ENCODE measurements at places on chromosomes 3 and 15.

DNA sequence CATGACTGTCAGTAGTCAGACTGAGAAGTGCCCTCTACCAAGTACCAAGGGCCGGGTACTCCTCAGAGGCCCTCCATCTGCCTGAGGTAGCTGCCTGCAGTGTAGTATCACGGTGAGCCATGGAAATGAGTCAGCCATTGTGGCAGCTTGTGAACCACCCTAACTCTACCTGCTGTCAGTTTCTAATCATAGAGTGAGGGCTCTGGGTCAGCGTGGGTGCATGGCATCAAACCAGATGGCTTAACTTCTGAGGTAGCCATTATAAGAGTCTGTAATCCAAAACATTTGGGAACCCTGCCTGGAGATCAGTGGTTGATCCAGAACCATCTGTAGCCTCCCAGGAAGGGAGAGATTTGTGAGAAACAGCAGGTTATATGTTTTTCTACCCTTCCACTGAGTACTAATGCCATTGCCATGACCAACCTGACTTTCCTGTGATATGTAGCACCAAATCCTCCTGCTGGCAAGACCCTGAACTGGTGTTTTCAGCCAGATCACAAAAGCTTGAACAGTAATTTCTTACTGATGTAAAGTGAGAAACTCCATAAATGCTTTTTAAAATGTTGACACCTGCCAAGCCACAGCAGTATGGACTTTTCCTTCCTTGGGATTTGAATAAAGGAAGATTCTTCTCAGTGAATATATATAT lies 38.9 kb downstream of the ABHD2 start:
- no peak for DNase-seq

DNA sequence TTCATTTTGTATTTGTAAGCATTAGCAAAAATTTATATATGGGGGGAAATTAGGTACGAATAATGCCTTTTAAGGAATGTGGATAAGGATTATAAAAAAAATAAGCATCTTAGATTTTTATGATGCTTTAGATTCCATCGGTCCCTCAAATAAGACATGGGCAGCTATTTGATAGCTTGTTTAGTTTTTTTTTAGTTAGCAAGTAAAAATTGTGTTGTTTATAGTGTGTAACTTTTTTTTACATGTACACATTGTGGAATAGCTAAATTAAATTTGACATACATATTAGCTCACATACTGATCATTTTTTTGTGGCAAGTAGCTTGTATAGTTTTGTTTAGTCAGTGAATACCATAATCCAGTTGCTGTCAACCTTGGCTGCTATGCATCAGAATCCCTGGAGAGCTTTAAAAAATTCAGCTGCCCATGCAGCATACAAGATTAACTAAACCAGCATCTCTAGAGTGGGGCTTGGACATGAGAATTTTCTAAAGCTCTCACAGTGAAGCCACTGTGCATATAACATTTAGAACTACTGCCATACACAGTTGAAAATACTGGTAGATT lies 53.9 kb downstream of the TMOD3 start:
- DNase-seq: peak; percentile 86

- DNase-seq: no peak
Observed at GRCh38 chr15:36271048-36271447, 308.4 kb upstream of the CDIN1 start.

DNA sequence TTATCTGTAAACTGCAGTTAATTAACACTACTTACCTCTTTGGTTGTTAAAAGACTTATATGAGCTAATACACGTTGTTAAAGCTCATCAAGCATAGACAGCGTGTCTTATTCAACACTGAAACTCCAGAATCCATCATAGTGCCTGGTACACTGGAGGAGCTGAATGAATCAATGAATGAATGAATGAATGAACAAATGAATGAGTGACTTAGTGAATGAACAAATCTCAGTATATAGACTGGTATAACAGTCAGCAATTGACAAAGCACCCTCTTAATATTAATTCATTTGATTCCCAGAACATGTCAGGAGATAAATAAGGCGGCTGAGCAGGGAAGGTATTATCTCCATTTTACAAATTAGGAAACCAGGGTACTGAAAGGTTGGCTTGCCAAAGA lies 7.1 kb downstream of the CASR start:
- DNase-seq: no peak

DNA sequence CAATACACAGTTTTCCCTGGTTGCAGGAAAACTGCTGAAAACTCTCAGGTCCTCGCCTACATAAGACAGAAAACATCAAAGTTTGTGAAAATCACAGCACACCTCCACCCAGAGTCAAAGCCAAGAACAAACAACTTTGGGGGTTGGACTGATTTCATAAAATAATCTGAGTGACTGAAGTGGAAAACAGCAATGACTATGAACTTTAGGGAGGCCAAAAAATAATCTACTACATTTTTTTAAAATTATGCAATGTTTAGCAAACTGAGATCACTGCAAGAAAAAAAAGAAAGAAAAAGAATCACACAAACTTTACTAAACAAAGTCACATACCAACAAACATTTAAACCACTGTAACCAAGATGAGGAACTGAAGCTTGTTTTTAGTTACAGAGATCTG lies 15.9 kb upstream of the FOXP1 start:
- no peak for DNase-seq

DNA sequence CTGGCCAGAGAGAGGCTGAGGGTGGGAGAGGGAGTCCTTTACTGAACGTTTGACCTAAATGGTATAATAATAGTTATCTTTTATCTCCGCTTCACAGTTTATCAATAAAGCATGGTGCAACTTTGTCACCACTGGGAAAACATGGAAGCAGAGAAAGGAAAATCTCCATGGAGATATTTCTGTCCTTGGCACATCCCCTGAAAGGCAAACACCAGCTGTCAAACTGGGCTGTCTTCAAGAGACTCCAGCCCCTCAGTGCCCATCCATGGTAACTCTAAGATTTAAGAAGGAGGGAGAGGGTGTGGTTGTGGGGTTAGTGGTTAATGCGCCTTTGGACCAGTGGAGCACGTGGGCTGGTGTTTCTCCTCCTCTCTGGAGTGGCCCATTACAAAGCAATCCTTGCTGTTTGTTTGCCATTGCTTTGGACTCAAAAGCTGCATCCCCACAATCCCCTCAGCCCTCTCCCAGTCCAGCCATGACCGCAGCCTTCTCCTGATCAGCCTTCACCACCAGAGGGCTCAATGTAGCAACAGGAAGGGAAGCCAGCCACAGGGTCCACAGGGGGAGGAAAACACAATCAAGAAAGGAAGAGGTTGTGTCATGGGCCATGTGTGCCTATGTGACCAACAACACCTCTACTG lies 38.2 kb upstream of the FAM174B start:
- no peak for DNase-seq

- DNase-seq: no peak
Observed at GRCh38 chr3:8345398-8345797, 156.2 kb upstream of the LMCD1 start.

- DNase-seq: peak; percentile 49
Observed at GRCh38 chr3:45677033-45677446, 12.2 kb upstream of the SACM1L start.

DNA sequence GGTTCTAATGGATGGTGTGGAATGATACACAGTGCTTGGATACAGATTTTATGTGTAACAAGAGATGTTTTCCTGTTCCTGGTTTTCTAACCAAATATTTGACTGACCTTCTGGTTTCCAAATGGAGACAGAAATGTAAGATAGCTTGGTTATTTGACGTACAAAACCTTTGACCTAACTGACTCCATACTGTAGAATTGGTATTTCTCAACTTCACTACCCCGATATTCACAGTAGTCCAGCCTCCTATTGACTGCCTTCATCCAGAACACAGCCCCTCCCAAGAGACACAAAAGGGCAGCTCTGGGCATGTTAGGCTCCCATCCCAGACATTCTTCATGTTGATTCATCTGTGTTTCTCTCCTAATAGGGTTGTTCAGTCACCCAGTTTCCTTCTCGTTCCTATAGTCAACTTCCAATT lies 33.4 kb downstream of the MYO1E start:
- DNase-seq: peak; percentile 31

GRCh38 chr15:59371458-59372351 lies 966 bp downstream of the MYO1E start:
- no peak for DNase-seq

DNA sequence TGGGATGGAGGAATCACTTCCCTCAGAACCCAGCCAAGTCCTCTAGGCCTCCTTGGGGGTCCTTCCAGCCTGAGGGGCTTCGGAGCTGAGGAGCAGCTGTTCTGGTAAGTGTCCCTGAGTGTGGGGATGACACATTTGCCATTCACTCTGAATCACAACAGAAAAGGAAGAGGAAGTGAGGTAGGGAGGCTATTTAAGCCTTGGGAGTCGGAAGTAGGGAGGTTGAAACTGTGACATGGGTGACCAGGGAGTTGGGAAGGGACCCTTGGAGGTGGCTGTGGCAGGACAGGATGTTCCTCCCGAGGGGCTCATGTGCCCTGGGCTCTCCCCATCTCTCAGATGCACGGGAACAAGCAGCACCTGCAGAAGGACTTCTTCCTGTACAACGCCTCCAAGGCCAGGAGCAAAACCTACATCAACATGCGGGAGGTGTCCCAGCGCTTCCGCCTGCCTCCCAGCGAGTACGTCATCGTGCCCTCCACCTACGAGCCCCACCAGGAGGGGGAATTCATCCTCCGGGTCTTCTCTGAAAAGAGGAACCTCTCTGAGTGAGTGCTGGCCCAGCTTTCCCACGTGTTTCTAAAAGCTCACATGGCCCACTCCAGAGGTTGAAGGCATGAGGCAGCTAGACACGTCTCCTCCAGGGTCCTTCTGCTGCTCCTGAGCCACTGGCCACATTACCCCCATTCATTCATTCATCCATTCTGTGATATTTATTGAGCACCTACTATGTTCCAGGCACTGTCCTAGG lies 43.3 kb downstream of the CAPN3 start:
- no peak for DNase-seq

DNA sequence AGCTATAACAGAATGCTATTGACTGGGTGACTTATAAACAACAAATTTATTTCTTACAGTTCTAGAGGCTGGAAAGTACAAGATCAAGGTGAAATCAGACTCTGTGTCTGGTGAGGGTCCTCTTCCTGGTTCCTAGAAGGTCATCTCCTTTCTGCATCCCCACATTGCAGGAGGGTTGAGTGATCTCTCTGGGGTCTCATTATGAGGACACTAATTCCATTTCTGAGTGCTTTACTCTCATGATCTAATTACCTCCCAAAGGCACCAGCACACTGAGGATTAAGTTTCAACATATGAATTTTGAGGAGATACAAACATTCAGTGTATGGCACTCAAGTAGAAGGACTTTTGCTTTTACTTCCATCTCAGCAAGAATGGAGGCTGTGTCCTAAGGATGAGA lies 534.1 kb upstream of the KCNMB2 start:
- DNase-seq: no peak

DNA sequence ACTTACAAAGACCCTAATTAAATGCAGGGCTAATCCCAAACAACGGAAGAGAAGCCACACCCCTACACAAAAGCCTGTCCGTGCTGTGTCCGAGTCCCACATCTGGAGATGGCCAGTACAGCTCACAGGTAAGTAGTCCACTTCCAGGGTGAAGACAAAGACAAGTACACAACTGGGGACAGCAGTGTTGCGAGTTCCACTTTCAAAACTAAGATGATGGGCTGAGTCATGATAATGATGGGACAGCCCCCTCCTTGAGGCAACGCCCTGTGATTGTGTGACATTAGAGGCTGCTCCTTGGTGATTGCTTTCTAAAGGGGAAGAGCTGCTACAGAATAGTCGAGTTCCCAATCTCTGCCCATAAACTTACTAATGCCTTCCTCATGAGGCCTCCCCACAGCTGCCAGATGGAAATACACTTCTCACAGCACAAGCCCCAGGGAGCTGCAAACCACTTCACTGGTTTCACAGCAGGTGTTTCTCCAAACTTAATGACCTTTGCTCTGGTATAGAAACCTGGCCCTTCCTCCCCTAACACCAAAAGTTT lies 27.6 kb downstream of the RFT1 start:
- no peak for DNase-seq

GRCh38 chr3:110932567-110932966 lies 139.0 kb upstream of the NECTIN3 start:
- no peak for DNase-seq

- no peak for DNase-seq
Observed at GRCh38 chr3:195112361-195112791, 158.6 kb downstream of the XXYLT1 start.

- no peak for DNase-seq
Observed at GRCh38 chr15:96325541-96326327, 4.8 kb upstream of the NR2F2 start.

DNA sequence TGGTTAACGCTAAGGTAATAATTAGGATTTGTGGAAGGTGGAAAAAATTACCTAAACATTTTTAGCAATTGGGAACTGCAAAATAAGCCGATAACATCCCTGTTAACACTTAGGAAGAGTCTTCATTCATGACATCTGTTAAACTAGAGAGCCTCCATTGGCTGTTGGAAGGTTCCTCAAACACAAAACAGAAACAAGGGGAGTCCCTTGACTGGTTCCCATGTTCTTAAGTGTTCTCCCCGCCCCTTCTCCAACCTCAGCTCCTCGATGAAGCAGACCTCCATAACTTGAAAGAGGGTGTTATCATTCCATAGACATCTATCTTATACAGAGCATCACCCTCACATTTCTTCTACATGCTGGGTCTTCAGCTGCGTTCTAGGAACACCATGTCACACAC lies 2.5 kb downstream of the SLC22A13 start:
- no peak for DNase-seq

DNA sequence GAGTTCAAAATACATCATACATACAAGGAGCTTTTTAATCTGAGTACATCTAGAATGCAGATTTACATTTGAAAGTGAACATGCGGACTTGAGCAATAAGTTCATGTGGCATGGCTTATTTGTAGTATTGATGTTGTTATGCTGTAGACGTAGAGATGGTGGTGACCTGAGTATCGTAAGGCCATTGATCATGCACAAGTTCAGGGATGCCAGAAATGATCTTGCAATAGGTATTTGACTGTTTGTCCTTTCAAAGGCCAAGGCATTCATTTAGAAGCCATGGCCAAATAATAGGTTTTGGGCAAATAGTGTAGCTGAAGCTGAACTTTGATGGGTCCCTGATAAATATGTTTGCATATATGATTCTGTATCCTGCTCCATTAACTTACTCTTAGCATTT lies 35.0 kb downstream of the ARNT2 start:
- no peak for DNase-seq

DNA sequence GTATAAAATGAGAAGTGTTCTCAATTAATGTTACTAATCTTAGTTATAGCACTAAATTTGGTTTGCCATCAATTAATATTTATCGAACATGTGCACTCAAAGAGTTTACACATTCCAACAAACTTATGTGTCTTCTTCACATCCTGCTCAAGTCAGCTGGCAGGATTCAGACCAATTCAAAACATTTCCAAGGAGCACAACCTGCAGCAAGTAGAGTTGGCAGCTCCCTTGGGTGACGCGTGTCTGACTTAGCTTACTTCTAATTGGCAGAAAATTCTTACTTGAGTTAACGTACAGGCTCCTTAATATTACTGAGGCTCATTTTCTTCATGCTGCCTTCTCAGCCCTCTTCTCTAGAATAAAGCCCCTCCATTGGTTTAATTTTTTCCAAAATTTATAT lies 110.4 kb upstream of the PFN2 start:
- DNase-seq: no peak

DNA sequence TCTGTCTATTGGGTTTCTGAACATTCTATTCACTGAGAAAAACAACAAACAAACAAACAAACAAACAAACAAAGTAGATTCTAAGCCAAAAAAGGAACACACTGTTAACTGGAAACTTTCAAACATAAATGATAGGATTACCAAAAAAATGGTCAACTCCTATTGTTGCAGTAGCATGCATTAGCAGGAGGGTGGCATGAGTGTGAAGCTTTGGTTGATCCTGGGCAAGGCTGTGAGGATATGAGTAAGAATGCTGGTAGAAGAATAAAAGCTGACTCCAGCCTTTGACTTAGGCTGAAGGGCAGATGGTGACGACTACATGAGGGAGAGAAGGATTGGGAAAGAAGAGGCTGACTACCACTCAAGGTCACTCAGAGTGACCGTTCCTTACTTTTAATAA lies 810.3 kb downstream of the VGLL3 start:
- DNase-seq: no peak

All from fibroblast of skin of left quadriceps (primary cell).